CD4-positive, alpha-beta T cell treated with Interleukin-4 for 1 hour (primary cell): ENCODE measurements at places on chromosomes 7 and 10.

DNA sequence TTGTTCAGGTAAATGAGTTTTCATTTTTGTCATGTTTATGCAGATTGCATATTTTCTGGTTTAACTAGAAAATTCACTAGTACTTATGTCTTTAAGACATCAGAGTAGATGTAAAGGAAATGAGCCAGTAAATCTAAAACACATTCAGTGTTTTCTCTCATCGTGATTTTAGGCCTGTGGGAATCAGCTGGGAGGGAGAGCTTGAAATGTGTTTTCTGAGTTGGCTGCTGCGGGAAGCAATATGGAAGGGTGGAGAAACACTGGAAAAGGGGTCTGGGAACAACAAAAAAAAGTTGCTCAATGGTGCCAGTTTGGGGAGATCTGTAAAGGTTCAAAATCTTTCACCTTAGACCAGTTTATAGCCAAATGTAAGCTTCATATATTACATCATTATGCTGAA is 284.1 kb downstream of the POU6F2 start:
- no peak for DNase-seq

- DNase-seq = peak; percentile 28
Observed at GRCh38 chr10:103592186-103593021, 98.9 kb downstream of the NEURL1 start.

- no peak for DNase-seq
Observed at GRCh38 chr10:133474027-133474426, 20.3 kb downstream of the SCART1 start.

DNA sequence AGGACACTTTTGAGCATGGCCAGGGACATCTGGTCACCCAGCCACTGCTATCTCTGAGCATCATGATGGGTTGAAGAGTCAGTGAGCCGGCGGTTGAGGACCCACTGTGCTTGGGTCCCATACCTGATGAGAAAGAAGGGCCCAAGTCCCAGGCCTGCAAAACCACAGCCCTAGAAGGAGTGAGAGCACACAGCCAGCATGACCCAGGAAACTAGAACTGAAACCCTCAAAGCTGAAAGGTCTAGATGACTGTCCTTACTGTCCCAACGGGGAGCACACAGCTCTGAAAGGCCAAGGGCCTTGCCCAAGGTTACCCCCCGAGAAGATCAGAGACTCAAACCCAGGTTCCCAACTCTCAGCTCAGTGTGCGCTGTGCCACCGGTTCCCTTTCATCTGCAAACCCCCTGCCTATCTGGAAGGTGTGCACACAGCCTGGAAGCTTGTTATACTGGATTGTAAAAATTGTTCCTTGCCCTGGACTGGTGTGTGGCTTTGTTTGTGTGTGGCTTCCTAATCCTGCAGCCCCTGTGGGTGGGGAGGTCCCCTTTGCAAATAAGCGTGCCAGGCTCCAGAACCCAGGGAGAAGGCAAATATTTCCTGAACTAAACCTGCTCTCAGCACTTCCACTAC is 22.6 kb upstream of the PSAP start:
- no peak for DNase-seq

- no peak for DNase-seq
Observed at GRCh38 chr10:47452495-47453140, 31.3 kb downstream of the ANXA8 start.

- no peak for DNase-seq
Observed at GRCh38 chr10:68647672-68648341, 73.2 kb upstream of the CCAR1 start.

DNA sequence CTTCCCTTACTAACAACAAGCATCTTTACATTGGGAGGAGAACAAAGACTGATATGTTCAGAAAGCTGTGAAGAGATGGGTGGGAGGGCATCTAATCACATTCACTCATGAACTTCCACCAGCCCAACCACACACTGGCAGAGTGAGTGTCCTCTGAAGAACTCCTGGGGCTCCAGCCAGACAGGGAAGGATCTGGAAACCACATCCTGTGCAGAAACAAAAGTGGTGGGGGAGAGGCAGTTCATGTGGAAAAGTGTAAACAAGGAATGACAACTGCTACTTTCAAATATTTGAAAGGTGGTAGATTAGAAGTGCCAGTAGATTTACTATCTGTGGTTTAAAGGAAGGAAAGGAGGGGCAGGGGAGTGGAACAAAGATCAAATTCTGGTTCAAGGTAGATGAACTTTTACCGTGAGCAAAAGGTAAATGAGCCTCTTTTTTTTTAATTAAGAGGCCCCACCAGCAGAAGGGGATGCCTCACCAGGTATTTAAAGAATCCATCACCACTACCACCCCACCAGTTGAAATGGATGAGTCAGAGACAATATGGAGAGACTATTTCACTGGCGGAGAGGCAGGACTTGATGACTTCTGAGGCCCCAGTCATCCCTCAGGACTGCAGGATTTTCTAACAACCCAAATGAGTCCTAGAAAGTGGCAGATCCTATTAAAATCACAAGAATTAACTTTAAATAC is 34.5 kb downstream of the GOT1 start:
- no peak for DNase-seq

DNA sequence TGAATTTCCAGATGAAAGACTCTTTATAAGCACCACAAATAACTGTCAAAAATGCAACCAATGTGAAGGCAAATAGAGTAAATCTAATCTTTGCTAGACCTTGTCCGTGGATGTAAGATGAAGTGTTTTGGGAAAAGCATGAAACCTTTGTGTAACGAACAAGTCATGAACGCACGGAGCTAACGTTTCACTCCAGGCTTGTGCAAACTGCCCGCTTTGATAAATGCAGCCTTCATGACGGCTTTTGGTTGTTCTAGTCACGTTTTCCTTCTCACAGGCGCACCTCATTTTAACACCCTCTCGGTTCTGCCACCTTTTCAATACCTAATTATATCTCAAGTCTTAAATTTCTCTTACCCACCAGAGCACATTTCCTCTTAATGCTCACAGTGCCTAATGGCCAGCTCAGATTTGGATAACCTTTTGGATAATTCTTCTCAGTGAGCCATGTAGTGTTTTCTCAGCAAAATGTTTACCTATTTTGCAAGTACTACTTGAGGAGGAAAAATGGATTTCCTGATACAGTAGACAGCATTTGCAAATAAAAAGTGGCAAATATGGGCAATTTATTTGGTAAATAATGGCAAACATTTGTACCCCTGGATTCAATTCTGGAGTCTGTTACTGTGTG is 63.2 kb downstream of the HECW1 start:
- no peak for DNase-seq

DNA sequence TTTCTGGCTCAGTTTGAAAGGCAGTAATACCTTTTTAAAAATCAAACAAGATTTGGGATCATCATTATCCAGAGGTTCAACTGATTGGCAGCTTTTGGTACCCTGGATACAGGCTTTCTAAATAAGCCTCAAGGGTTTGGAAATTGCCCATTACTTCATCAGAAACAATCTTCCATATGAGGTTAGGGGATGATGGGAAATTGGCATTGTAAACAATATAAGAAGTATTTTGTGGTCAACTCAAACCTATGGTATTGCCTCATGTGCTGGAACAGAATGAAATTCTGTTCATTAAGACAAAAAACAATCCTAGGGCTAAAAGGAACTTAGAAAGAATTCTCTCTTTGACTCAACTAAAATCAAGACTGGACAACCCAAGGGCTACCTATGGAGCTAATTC is 92.6 kb upstream of the HECTD2 start:
- no peak for DNase-seq

DNA sequence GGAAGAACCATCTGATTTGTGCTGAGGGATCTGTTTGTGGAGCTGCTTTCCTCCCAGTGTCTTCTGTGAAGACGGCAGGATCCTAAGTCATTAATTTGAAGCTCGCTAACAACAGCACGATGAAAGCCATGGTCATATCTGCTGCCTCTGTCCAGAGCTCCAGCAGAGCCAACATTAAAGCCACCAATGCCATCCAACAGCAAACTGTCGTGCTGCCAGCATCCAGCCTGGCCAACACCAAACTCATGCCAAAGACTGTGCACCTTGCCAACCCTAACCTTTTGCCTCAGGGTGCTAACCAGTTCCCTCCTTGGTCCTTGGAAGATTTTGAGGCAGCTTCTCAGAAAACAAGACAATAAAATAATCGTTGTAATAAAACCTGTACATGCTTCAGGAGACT is 36.2 kb downstream of the HTR5A start:
- DNase-seq = no peak

DNA sequence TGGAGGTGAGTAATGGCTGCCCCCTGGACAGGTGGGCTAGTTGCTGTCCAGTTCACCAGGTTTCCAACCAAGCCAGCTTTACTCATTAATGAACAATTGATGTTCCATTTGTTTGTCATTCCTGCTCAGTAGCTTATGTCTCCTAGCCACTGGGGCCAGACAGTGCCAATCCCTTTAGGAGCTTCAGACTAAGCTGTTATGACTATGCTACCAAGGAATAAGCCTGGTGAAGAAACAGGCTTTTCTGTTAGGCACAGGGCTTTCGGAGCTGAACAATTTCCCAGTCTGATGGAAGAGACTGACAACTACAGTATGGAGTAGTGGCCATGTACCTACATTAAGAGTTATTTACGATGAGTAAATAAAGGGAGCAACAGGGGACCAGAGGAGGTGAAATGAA is 2.1 kb upstream of the FMC1 start:
- no peak for DNase-seq

GRCh38 chr10:53140506-53140905 is 367.9 kb upstream of the MBL2 start:
- DNase-seq = no peak

DNA sequence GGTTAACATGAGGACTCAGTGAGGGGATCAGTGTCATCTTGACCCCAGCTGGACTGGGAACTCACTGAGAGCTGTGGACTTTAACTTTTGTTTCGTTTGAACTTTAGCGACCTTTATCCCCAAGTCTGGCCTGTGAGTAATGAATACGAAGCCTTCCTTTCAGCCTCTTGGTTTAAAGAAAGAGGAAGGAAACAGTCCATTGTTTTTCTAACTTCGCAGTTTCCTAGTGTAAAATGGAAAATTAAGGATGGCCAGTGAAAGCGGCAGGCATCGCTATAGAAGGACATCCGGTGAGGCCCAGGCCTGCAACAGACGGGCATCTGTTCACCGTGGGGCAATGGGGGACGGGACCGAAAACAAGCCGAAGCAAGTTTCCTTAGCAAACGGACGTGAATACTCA is 44.1 kb upstream of the ADO start:
- no peak for DNase-seq

- no peak for DNase-seq
Observed at GRCh38 chr10:46999217-46999616, 88.0 kb downstream of the PTPN20 start.

DNA sequence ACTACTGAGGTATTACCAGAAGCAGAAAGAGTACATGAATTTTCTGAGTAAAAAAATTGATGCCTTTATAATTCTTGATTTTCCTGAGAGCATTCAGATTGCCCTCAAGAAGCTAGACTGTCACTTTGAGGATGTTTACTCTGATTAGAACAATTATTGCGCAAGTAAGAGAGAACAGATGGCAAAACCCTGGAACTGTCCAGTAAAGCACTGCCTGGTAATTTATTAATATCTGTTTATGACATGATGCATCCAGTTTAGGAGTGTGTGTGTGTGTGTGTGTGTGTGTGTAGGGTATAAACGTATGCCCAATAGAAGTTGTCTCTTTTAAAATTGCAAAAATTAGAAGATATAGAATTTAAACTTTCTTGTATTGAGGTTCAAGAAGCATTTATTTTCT is 379.7 kb downstream of the PHTF2 start:
- no peak for DNase-seq

DNA sequence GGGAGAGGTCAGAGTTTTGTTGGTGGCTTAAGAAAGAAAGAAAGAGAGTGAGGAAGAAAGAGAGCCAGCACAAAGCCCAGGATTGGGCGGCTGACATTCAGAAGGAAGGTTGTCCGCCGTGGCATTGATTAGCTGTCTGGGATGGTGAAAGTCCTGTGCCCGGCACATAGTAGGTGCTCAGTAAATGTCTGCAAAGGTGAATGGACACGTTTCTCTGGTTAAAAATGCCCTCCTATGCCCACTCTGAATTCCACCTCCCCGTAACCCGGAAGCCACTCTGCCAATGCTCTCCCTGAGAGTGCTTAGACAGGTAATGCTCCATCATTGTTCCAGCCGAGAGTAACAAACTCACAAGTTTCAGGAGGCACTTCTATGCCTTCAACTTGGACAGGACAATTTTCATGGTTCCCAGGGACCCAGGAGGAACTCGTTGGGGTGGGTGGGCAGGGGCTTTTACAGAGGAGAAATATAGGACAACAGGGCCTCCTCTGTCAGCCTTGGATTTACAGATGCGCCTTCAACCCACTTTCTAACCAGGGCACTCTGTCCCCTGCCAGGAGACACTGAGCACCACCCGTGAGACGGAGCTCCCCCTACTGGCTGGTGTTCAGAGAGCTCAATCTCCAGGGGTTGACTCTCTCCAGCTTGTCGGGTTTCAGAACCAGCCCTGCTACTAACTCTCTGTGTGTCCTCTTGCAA is 411.5 kb upstream of the ZMIZ1 start:
- DNase-seq = peak; percentile 39

DNA sequence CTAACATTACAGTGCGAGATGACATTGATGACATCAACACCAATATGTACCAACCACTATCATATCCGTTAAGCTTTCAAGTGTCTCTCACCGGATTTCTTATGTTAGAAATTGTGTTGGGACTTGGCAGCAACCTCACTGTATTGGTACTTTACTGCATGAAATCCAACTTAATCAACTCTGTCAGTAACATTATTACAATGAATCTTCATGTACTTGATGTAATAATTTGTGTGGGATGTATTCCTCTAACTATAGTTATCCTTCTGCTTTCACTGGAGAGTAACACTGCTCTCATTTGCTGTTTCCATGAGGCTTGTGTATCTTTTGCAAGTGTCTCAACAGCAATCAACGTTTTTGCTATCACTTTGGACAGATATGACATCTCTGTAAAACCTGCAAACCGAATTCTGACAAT is 4.3 kb downstream of the GPR22 start:
- DNase-seq = no peak

DNA sequence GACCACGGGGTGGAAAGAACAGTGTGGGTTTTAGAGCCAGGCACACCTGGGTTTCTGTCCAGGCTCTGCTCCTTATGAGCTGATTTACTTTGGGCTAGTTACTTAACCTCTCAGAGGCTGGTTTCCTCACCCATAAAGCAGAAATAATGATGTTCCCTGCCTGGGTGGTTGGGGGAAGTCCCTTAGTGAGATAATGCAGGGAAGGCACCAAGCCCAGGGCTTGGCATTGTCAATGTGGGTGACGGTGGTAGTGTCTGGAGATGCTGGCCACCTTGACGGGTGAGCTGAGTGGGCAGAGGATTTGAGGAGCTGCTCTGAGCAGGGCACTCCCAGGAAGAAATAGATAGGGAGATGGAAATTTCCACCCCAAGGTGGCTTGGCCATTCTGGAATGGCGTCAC is 65.2 kb downstream of the SH2D4B start:
- no peak for DNase-seq

DNA sequence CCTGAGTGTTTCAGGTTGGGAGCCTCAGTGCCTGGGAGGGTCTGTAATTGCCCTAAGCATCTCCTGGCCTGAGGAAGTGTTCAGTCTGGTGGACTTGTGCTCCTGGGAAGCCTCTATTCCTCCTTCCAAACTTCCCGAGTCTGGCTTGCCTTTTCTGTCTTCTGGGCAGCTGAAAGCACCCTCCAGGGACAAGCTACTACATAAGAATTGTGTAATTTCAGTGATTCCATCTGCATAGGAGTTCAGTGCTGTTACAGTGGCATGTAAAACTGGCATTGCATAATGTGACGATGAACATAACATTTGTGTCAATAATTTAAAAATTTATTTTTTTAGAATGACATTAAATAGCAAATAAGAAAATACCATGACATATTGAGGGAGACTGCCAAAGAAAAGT is 109.3 kb downstream of the AOAH start:
- DNase-seq = no peak
